Jurkat, Clone E6-1 (cell line): ENCODE measurements at places on chromosomes 1 and 21.

DNA sequence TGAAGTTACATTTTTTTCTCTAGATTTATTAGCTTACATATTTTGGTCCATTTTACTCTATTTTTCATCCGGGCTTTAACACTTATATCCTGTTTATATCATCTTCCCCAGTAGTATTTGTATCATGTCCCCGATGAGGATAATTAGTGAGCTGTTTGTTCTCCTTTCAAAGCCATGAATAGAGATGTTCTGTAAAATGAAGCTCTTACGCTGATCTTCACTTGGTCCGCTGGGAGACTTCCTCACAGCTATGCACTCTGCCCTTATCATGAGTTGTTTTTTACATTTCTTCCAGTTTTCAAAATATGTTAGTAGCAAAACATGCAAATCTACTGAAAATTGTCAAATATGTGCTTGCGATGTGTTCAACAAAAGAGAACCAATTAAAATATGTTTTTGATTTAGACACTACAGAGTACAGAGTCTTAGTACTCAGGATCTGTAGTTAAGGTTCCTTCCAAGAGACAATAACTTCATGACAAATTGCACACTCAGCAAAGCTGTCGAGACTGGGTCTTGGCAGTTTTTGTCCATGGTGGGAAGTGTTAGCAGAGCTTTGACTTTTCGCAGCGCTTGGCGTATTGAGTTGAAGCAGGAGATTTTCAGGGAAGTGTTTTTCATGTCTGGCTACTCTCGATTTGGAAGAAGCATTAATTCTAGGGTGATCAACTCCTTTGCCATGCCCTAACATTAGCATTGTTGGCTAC, 292.0 kb upstream of the ADAMTS5 start:
- DNase-seq = no peak

- no peak for DNase-seq
These were observed 234.3 kb upstream of the ADAMTS5 start for GRCh38 chr21:27201197-27201596.

DNA sequence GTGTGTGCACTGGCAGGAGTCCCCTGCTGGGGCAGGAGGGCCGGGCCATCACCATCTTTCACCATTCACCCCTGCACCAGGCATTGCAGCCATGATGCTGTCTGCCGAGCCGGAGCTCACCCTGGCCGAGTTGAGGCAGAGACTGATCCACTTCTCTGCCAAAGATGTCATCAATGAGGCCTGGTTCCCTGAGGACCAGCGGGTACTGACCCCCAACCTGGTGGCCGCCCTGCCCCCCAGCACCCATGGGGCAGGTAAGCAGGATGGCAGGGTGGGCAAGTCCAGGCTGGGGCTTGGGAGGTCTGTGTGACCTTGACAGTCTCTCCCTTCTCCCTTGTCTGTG, 18.6 kb downstream of the PCSK9 start:
- DNase-seq = no peak

- DNase-seq = no peak
These were observed 41.7 kb downstream of the EVI5 start for GRCh38 chr1:92743221-92743620.

- no peak for DNase-seq
These were observed 163.1 kb downstream of the DYRK1A start for GRCh38 chr21:37529649-37530048.
